ENCODE measurements at places on chromosomes 2 and 18.

GRCh38 chr2:70826696-70827350 is 6.4 kb upstream of the CLEC4F start:
- DNase-seq: no peak

DNA sequence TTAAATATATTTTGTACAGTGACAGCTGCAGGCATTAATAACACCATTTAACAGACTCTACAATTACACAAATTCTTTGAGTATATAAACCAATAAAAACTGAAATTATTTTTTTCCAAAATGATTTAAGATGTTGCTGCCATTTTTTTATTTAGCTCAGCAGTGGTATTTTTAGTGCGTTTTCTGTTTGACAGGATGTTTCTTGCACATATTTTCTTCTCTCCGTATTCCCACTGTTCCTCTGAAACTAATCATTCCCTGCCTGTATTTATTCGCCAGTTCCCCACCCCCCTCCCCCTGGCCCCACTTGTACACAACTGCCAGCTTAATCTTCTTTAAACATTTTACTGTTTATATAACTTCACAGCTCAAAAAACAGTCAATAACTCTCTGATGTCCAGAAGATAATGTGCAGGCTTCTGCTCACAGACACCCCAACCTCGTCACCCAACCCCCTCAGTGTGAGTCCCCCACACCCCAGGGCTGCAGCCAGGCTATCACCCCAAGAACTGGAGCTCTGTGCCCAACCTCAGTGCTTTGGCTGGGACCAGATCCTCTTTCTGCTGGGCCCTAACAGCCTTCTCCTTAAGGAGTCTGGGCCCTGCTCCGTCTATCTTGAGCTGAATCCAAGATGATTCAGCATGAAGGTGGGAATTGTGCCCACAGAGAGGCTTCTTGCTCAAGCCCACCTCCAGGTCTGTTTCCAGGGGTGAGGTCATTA is 41.6 kb upstream of the MAP4K4 start:
- no peak for DNase-seq

- no peak for DNase-seq
Measured at GRCh38 chr2:164551519-164551918, 69.8 kb downstream of the GRB14 start.

DNA sequence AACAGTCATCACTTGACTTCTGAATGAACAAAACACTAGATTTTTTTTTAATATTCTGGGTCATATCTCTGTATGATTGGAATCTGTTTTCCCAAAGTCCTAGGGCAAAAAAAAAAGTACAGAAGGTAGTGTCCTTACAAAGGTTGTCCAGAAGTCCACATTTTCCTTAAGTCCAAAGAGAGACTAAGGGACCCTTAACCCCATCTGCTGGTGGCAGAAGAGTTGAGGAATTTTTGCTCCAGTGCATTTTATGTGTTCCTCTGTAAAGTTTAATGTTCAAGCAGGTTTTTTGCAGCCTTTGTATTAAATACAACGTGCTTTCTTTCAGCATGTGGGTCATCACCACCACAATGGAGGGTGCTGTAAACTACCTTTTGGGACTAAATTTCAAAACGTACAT is 215.9 kb downstream of the SP3 start:
- DNase-seq: no peak

GRCh38 chr2:72395096-72395495 is 247.4 kb upstream of the CYP26B1 start:
- no peak for DNase-seq

GRCh38 chr18:13616525-13617035 is 109.8 kb downstream of the FAM210A start:
- DNase-seq: no peak

DNA sequence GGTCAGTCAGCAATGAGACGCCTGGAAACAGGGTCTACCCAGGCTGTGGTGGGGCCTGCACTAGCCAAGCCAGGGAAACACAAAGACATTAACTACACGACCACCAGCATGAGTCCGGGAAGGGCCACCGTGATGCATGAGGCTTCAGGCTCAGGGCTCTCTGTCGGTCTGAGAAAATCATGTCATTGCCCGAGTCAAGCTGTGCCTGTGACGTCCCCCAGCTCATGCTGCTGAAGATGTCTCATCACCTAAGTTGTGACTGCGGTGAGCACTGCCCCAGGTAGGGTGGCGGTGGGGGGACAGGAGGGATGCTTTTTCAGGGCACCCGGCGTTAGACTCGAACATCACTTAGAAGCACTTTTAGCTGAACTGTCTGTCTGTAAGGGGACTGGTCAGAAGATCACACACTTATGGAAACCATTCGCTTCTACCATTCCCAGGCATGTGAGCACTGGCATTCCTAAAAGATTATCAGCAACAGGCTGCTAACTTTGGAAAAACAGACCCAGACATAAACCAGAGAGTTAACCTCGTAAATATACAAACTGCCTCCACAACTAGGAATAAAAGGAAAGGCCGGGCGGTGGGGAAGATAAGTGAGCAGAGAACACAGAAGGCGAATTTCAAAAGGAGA is 234.5 kb downstream of the HDAC4 start:
- no peak for DNase-seq

GRCh38 chr2:224941960-224942359 is 100.3 kb downstream of the DOCK10 start:
- DNase-seq: no peak

GRCh38 chr2:51613-52012 is 5.3 kb upstream of the FAM110C start:
- DNase-seq: no peak

DNA sequence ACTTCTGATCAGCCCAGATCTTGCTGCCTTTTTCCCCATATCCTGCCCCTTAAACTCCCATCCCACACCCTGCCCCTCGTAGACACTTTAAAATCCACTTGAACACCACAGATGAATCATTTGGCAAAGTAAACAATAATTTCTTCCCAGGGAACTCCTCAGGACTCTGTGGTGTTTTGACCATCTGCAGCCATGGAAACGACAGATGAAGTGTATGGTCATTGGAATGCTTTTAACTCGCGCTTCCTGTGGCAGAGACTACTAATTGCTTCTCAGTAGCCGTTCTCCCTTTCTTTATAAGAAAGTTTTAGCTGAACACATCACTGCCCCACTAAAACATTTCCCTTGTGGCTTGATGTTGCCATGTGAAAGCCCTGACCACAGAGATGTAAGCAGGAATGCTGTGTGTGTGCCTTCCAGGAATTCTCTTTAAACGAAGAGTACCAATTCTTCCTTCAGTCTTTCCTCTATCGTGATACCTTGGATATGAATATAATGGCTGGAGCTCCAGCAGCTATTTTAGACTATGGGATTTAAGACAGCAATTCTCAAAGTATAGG is 92.7 kb upstream of the PARD3B start:
- DNase-seq: no peak
